ENCODE measurements at places on chromosomes 3 and 15. TPM values are rescaled to one million over a fixed set of nuclear protein-coding genes. Genes with fewer than 3 reads are reported as not detected.

DNA sequence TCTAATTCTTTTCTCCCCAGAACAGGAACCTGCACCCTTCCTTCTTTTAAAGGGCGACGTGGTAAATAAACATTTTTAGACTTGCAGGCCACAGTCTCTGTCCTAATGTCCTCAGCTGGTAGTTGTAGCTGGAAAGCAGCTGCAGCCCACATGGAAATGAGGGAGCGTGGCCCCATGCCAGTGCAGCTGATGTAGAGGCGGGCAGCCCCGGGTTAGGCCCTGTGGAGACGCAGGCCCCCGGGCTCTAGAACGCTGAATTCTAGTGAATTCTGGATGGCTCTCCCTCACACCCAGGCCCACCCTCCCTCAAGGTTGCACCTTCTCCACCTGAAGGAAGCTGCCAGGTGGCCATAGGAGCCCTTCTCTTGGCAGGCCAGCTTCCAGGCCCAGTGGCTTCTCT, 52.3 kb downstream of the PGPEP1L start:
- DNase-seq = peak; percentile 56

- DNase-seq = no peak
Observed at GRCh38 chr15:78035861-78036476, 41.5 kb downstream of the TBC1D2B start.

DNA sequence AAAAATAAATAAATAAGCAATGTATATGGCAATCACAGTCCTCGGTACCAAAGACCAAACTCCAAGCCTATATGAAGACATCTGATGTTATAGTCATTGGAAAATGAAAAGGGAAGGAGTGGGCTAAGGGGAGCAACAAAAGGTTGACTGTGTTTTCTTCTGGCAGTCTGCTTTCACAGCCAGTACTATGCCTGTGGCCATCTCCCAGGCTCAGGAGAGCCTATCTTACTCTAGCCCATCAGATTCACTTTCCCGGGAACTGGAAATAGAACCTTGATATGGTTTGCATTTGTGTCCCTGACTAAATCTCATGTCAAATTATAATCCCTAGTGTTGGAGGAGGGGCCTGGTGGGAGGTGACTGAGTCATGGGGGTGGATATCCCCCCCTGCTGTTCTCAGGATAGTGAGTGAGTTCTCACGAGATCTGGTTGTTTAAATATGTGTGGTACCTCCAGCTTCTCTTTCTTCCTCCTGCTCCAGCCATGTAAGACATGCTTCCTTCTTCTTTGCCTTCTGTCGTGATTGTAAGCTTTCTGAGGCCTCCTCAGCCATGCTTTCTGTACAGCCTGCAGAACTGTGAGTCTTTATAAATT, 105.3 kb downstream of the PLCH1 start:
- no peak for DNase-seq

- DNase-seq = no peak
Observed at GRCh38 chr15:98000249-98001203, 40.0 kb downstream of the ARRDC4 start.

GRCh38 chr15:79919749-79920511, 23.1 kb upstream of the MTHFS start:
- DNase-seq = no peak

GRCh38 chr15:51343466-51343865, 2.0 kb downstream of the GLDN start:
- DNase-seq = no peak

GRCh38 chr3:65303431-65303830, 615.6 kb upstream of the ADAMTS9 start:
- no peak for DNase-seq

DNA sequence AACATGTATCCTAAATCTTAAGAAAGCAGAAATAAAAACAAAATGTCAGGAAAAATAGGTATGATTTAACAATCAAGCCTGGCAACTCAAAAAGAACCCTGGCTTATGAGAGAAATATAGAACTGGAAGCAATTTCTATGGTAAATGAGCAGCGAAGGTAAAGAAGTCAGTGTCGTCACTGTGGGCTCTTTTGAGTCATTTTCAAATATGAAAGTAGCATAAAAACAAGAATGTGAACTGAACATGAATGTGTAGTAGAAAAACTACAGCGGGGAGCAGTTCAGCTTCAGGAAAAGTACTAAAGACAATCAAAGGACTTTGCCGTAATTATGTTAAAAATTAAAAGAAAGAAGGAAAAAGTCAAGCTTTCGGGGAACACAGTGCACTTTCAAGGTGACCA, 17.5 kb downstream of the LSG1 start:
- no peak for DNase-seq

GRCh38 chr3:140244893-140245292, 309.9 kb downstream of the CLSTN2 start:
- DNase-seq = no peak

DNA sequence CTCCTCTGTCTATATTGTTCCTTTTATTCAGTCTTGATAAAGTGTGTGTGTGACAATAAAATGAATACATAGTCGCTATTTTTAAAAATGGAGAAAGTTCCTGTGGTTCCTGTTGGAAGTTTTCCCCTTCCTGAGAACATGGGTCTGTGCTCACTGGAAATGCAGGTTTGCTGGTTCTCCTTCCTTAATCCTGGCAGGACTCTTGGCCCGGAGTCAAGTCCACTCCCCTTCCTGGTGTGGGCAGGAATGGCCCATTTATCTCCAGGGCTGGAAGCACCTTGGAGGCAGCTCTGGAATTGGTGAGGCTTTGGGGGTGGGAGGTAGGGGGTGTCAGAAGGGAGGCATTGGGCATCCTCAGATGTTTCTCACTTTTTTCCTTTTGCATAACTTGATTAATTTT, 30.1 kb downstream of the FOXL2 start:
- no peak for DNase-seq

DNA sequence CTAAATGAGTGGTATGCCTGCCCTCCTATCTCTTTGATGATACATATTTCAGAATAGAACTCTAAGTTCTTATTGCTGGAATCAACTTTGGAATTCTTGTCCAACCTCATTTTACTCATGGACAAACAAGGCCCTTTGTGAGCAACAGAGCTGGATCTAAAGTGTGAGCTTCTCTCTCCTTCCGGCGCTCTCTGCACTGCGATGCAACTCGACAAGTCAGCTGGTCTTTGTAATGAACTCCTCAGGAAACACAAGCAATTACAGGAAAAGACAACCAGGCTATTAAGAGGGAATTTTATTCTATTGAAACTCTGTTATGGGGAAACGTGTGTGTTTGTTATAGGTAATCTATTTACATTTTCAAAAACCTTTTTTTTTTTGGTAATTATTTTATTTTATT, 20.3 kb upstream of the NRROS start:
- DNase-seq = no peak

DNA sequence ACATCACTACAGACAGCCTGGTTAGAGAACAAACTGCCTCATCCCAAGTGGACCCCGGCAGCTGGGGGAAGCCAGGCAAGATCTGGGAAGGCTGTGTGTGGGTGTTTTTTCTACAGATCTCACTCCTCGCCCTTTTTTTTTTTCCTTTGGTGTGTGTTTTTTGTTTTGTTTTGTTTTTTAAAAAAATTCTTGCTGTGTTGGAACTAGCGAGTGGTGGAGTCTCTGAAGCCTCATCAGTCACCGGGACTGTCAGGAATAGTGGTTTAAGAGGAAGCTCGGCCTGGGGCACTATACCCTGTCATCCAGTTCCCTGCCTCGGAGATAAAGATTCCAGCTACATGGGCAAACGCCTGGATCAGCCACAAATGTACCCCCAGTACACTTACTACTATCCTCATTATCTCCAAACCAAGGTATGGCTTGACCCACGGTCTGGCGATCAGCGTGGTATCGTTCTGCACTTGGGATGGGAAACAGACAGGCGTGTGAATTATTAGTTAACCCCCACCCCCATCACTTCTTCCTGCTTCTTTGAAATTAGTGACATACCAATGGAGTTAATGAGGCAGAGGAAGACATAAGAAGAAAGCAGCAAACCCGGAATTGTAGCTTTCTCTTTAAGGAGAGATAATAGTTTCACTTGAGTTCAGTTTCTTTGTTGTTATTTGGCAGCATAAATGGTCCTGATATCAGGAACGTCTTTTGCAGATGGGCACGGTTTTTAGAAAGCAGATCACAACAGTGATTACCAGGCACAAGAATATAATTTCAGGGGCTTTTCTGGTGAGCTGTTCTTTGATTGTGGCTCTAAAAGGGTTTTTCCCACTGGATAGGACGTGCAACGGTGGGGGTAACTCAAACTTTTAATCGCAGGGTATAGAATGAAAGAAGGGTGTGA, 722 bp downstream of the RBMS3 start:
- peak; percentile 26 for DNase-seq

DNA sequence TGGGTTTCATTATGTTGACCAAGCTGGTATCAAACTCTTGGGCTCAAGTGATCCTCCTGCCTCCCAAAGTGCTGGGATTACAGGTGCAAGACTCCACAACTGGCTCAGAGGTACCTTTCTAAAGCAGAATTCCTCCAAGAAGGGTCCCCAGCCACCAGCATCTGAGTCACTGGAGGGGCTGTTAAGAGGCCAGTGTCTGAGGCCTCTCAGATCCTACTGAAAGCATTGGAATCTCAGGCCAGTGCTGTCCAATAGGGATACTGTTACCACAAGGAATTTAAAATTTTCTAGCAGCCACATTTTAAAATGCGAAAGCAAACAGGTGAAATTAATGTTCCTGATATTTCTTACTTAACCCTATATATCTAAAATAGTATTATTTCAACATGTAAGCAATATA, 1.3 kb downstream of the CAV3 start:
- DNase-seq = no peak

DNA sequence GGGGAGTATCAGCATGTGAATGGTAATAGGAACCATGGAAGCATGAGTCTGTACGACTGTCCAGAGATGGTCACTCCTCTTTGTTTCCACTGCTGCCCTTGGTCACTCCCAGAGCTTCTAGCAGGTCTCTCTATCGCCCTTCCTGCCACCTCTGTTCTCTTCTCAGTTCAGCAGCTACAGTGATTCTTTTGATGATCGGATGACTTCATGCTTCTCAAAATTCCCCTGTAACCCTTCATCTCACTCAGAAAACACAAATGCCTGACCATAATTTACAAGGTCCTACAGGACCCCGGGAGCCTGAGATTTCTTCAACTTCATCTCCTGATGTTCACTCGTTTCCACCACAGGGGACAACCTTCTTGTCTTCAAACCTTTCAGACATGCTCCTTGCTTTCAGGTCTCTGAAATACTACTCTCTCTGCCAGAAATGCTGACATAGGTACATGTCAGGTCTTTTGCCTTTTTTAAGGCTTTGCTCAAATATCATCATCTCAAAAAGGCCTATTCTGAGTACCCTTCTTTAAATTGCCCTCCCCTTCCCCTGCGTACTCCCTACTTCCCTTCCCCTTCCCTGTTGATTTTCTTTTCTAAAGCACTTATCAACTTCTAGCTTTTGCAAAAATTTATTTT, 42.1 kb upstream of the BHLHE40 start:
- no peak for DNase-seq

GRCh38 chr3:40317061-40317855, 7.8 kb downstream of the EIF1B start:
- peak; percentile 56 for DNase-seq

- DNase-seq = no peak
Observed at GRCh38 chr3:33392703-33393125, 47.5 kb downstream of the UBP1 start.

DNA sequence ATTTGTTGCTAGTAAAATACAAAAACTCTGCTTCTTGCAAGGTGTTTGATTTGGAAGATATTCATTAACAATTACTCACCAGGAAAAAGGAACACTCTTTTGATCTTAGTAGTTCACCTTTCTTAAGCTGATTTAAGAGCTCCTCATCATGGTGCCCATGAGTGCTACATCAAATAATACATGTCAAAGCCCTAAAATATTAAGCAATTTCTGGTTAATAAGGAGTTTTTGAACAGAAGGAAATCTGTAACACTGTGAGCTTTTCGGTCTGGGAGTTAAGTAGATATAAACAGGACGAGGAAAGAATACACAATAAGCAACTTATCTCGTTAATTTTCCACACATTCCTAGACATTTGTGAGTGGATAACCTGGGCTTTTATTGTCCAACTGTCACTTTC, 83.9 kb upstream of the DCBLD2 start:
- DNase-seq = no peak

DNA sequence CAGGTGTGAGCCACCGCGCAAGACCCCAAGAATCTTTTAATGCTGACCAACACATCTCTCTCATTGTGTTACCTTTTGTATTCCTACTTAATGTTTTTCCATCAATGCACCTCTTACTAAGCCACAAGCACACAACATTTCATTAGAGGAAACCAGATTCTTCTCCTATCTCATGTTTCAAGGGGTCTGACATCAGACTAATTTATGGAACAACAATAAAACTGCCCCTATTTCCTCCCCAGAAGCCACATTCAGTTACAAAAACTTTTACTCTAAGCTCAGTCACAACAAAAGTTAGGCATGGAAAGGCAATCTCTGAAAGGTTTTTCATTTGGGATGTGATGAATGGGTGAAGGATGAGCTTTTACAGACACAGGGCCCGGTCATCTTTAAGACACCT, 251.8 kb downstream of the MAGI1 start:
- DNase-seq = no peak

DNA sequence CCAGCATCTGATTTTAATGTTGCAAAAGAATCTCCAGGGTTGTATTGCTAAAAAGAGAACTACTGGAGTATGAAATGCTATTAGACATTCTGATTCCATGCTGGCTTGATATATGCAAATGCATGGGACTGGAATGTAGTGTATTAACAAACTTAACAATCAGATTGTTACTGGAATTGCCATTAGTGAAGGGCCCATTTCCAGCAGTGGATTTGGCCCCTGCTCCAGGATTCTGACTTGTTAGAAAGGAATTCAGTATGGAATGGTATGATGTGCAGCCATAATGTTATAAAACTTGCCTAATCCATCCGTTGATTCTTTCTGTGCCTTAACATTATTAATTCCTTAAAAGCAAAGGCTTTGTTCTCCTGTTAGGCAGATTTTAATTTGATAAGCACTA, 7.9 kb downstream of the ARRDC4 start:
- no peak for DNase-seq

DNA sequence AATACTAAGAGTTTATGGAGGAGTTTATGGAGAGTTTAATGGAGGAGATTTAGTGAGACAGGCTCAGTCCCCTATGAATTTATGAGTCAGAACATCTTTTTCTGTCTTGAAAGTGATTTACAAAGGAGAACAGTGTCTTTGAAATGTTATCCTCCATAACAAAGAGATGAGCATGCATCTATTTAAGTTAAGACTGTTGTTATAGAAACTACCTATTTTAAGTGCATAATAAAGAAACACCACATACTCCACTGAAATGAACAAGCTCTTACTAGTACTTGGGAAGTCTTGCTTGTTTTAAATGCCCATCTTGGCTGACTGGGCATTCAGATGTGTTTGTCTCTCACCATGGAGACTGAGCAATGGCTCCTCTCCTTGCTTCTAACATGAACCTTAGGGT, 118.7 kb upstream of the ACP3 start:
- no peak for DNase-seq

Gene CCDC54
- not detected for polyA plus RNA-seq

Gene DUOXA2
- 0.17 TPM for polyA plus RNA-seq

Gene BLM
- 1.3 TPM for polyA plus RNA-seq

Gene FBXL22
- 4.5 TPM for polyA plus RNA-seq

Gene SCN5A
- 0.71 TPM for polyA plus RNA-seq

Gene PTPRG
- 18.2 TPM for polyA plus RNA-seq

Gene AMIGO3
- polyA plus RNA-seq = not detected

Gene RHCG
- not detected for polyA plus RNA-seq

Gene EXOG
- 12.6 TPM for polyA plus RNA-seq

Gene PRICKLE2
- 18.2 TPM for polyA plus RNA-seq

Gene FANCI
- 3.0 TPM for polyA plus RNA-seq

Data from ovary (tissue), 10 donors.